ENCODE measurements at places on chromosomes 7 and 10. TPM values are rescaled to one million over a fixed set of nuclear protein-coding genes. Genes with fewer than 3 reads are reported as not detected.
A peak's percentile ranks its signal among the peaks of the same experiment; 100 is the strongest.

DNA sequence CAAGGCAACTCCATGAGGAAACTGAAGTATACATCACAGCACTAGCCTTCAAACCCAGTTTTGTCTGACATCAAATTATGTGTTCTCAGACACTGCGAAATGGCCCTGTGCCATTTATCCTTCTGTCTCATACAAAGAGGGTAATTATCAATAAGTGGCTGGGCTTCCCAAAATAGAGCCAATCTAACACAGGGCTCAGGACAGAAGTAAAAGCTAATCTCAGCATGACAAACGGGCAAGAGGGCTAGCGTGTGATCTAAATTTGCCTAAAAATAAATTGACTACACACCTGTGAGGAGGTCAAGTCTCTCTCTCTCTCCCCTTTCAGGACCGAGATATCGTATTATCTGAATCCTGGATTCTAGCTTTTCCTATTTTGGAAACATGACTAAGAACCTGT is 67.2 kb downstream of the DGKB start:
- H3K4me1 ChIP-seq = peaks cover 44% of the 10 kb centered on the region
- H3K27me3 ChIP-seq = no peaks in the 10 kb centered on the region
- H3K27ac ChIP-seq = peak overlapping the region; percentile 73
- H3K36me3 ChIP-seq = no peaks in the 10 kb centered on the region

GRCh38 chr7:50068850-50069551 is 24.0 kb downstream of the ZPBP start:
- peaks cover 25% of the 10 kb centered on the region for H3K4me1 ChIP-seq
- H3K27me3 ChIP-seq = no peaks in the 10 kb centered on the region
- DNase-seq = no peak
- H3K27ac ChIP-seq = peak overlapping the region; percentile 77
- no peaks in the 10 kb centered on the region for H3K36me3 ChIP-seq

DNA sequence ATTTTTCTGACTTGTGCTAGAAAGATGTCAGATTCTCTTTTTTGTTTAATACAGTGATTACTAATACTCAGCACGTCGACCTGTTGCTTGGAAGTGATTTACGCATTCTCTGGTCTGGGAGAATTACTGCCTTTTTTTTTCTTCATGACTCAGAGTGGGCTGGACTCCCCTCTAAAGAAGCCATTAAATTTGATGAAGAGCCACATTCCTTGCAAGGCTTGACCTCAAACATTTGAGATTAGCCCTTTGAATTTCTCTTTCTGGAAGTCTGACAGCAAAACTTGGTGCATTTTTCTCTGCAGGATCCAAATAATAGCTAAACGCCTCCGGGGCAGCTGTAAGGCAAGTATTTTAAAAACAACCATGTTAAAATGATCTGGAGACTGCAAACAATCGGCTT is 171.6 kb downstream of the GALNT17 start:
- H3K4me3 ChIP-seq = no peak overlapping the region
- DNase-seq = no peak
- no peaks in the 10 kb centered on the region for H3K36me3 ChIP-seq
- no peak overlapping the region for H3K27ac ChIP-seq

DNA sequence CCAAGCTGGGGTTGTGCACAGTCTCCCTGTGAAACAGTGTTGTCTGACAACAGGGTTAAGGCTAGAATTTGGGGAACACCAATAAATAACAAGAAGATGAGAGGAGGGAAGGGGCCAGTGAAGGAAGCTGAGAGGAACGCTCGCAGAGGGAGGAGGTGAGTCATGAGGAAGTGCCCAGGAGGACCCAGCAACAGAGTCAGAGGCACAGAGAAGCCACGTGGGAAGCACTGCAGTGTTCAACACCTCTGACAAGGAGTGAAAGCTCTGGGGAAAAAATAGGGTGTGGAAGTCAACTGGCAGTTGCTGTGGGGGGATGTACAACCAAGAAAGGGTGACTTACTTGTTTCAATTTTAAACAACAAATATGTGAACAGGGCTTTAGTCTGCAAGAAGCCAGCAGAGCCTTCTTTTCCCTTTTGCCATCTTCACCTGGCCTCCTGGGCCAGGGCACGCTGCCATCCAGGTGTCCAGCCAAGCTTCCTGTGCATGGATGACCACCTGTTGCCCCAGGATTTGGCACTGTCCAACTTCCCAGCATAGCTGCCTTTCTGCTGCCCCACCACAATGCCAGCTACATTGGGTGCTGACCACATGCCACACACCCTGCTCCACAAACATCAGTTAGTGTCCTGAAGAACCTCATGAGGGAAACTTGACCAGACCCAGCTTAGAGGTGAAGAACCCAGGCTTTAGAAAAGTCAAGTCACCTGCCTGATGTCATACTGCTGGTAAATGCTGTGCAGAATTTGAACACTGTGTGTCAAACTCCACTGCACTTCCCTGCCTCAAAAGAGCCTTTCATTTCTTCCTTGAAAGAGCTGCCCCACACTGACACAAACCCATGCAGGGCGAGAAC is 69.6 kb downstream of the ATXN7L1 start:
- H3K4me1 ChIP-seq = peaks cover 21% of the 10 kb centered on the region
- no peak overlapping the region for H3K4me3 ChIP-seq
- H3K27ac ChIP-seq = no peak overlapping the region
- no peaks in the 10 kb centered on the region for H3K27me3 ChIP-seq
- no peak for DNase-seq
- no peaks in the 10 kb centered on the region for H3K36me3 ChIP-seq

- H3K27ac ChIP-seq = no peak overlapping the region
- DNase-seq = no peak
- H3K4me1 ChIP-seq = peaks cover 21% of the 10 kb centered on the region
- no peaks in the 10 kb centered on the region for H3K27me3 ChIP-seq
- no peak overlapping the region for H3K4me3 ChIP-seq
These were observed 113.6 kb downstream of the ADCY1 start for GRCh38 chr7:45687721-45688120.

DNA sequence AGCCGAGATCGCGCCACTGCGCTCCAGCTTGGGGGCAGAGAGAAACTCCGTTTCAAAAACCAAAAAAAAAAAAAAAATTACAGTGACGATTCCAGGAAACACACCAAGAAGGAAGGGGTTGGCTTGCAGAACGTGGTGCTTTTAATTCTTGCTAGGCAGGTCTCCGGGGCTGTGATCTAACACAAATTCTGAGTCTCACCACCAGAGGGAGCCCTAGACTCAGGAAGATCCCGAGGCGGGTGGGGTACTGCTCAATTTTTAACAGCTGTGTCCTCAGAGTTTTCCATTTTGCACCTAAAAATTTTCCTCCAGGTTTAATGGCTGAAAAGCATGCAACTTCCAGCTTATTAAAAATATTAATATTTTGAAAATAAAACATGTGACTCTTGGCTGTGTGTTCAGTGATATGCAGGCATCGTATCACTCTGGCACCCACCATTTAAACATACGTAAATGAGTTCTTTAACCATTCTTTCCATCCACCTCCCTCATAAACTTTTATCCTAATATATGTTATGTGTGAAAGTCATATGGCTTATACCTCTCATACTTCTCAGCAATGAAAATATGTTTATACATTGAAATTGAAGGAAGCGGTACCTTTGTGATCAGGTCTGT is 26.5 kb upstream of the NUB1 start:
- H3K4me1 ChIP-seq = peaks cover 12% of the 10 kb centered on the region
- no peak overlapping the region for H3K27ac ChIP-seq
- no peaks in the 10 kb centered on the region for H3K27me3 ChIP-seq
- no peak overlapping the region for H3K4me3 ChIP-seq
- no peaks in the 10 kb centered on the region for H3K36me3 ChIP-seq

DNA sequence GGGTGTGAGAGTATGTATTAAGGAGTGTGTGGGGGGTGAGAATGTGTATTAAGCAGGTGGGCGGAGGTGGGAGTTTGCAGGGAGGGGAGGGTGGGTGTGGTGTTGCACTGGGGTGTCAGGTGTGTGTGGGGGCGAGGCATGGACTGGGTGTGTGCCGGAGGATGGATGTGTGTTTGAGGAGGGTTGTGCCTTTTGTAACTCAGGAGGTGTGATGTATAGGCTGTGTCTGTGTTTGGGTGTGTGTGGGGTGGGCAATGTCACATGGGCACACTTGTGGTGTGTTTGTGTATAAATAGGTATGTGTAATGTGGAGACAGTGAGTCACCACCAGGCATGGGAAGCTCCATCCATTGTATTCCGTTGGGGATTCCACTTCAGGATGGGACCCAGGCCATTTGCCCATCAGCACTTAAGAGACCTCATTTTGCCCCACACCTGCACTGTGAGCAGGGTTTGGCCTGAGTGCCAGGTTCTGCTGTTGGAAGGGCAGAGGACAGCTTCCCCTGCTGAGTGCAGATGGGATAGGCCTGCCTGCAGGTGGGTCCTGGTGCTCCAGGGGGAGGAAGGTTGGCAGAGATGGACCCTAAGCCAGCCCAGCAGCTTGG is 5.8 kb downstream of the UNC5B start:
- no peak for DNase-seq
- no peaks in the 10 kb centered on the region for H3K27me3 ChIP-seq
- peak overlapping the region; percentile 70 for H3K4me3 ChIP-seq
- H3K4me1 ChIP-seq = peaks cover 93% of the 10 kb centered on the region
- H3K27ac ChIP-seq = peak overlapping the region; percentile 77
- no peaks in the 10 kb centered on the region for H3K36me3 ChIP-seq

DNA sequence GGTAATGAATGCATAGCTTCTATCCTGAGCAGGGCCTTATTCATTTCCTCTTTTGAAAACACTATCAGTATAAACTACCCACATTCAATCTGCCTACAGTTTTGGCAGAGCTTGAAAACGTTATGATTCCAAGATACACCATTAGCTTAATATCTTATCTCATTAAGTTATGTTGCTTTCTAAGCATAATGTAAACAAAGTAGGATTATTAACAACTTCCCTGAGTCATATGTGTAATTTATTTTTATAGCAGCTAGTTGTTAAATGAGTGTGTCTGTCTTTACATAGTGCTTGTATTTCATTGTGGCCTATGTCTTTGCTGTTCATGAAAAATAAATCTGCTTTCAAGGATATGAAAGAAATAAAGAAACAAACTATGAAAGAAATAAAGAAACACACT is 106.2 kb upstream of the DLX6 start:
- no peaks in the 10 kb centered on the region for H3K36me3 ChIP-seq
- DNase-seq = no peak
- no peak overlapping the region for H3K4me3 ChIP-seq
- no peak overlapping the region for H3K27ac ChIP-seq
- no peaks in the 10 kb centered on the region for H3K4me1 ChIP-seq
- H3K27me3 ChIP-seq = peaks cover 6% of the 10 kb centered on the region

TMEM225B gene
- total RNA-seq = not detected

AOAH gene
- total RNA-seq = 1.9 TPM

DNA sequence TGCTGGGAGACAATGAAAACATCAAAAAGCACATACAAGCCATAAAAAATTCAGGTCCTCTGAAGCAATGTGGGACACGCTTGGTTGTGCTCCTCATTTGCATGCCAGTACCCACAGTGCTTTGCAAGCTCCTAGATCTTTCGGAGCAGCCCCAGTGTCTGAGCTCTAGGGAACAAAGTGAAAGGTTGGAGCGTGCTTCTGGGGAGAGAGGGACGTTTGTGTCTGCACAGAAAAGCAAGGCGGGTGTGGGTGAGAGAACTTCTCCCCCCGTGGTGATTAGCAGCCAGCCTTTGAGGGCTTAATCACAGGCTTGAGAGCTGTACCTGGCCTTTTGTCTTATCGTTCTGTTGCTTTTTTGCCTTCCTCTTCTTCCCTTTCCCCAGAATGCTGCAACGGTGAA is 76.7 kb upstream of the HABP2 start:
- H3K4me1 ChIP-seq = peaks cover 22% of the 10 kb centered on the region
- no peak for DNase-seq
- H3K27me3 ChIP-seq = no peaks in the 10 kb centered on the region
- no peak overlapping the region for H3K27ac ChIP-seq
- H3K4me3 ChIP-seq = peak overlapping the region; percentile 19
- H3K36me3 ChIP-seq = no peaks in the 10 kb centered on the region

MRC1 gene
- total RNA-seq = 18.9 TPM

DNA sequence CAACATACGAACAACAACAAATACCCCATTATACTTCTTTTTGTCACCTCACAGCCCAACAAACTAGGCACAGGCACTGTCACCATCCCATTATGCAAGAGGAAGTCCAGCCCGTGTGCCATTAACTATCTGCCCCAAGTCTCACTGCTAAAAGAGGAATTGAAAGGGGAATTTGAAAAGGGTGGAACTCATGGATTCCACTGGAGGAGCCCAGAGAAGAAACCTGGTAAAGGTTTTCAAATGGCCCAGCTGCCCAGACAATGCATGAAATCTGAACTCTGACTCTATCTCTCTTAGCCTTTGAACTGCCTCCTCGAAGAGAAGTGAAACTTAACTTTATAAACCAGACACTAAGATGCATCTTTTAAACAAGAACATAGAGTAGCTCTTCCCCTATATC is 130.0 kb downstream of the PLXNA4 start:
- peaks cover 16% of the 10 kb centered on the region for H3K4me1 ChIP-seq
- H3K36me3 ChIP-seq = no peaks in the 10 kb centered on the region
- H3K27ac ChIP-seq = no peak overlapping the region
- no peak for DNase-seq
- no peaks in the 10 kb centered on the region for H3K27me3 ChIP-seq

DNA sequence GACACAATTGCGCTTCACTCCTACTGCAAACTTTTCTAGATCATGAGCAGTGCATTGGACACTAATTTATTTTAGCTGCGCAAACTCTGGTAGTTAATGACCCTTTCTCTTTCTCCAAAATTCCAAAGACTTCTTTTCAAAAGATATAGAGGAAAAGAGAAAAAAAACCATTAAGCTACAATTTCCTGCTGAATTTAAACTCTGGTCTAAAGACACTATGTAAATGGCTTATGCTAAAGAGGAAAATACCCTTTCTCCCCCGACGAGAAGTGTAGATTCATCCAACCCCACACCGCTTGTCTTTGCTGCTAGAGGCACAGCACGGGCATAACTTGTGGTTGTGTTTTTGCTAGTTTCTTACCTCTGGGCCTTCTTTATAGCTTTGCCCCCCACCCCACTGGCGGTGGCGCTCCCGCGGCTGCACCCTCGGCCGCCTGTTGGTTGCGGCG is 84.1 kb downstream of the SNX10 start:
- H3K27me3 ChIP-seq = peaks cover 100% of the 10 kb centered on the region
- H3K4me1 ChIP-seq = peaks cover 11% of the 10 kb centered on the region
- no peaks in the 10 kb centered on the region for H3K36me3 ChIP-seq

ABHD11 gene
- total RNA-seq = 25.2 TPM

TRIM50 gene
- 0.33 TPM for total RNA-seq

MYO1G gene
- 0.77 TPM for total RNA-seq

SEMA4G gene
- 0.52 TPM for total RNA-seq

DNA sequence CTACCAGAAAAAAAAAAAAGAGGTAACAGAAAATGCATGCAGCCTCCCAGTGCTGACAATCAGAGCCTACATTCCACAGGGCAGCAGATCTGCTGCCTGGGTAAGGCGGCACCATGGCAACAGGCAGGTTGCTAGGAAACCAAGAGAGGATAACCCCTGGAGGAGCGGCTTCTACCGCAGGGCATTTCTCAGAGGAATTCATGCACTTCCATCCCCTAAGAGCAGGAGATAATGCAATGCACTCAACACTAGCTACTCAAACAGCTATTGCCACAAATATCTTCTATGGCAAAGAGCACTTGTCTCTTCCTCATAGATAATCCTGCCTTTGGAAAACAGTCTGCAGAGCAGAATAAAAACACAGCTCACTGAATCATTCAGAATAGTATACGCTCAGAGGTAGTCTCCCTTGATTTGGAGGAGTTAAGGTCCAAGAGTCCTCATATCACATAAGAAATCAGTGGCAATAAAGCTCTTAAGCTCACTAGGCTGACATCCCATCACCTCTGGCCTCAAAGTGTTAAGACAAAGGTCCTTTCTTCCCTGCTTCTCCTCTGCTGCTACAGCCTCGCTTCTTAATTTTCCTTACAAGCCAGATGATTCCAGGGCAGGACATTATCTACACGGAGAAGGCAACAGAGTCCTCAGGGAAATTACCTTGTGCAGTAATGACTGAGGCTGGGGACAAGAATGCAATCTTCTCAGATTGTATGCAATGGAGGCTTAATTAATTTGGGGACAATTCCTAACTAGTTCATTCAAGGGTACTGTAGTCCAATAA is 10.7 kb downstream of the PSAP start:
- H3K27ac ChIP-seq = peak overlapping the region; percentile 84
- no peaks in the 10 kb centered on the region for H3K27me3 ChIP-seq
- H3K36me3 ChIP-seq = no peaks in the 10 kb centered on the region
- no peak overlapping the region for H3K4me3 ChIP-seq

Measured in left ventricle myocardium inferior (tissue), 1 donor.